Ovary (tissue), 10 donors: ENCODE measurements at places on chromosomes 11 and 22.

GRCh38 chr11:30825723-30826122 is 239.6 kb upstream of the MPPED2 start:
- DNase-seq = no peak
- H3K27me3 ChIP-seq = no peaks in the 10 kb centered on the region
- H3K36me3 ChIP-seq = no peaks in the 10 kb centered on the region
- H3K27ac ChIP-seq = no peak overlapping the region
- peaks cover 7% of the 10 kb centered on the region for H3K4me1 ChIP-seq

- no peak overlapping the region for H3K27ac ChIP-seq
- no peaks in the 10 kb centered on the region for H3K36me3 ChIP-seq
- DNase-seq = no peak
- no peaks in the 10 kb centered on the region for H3K4me1 ChIP-seq
These were observed 235.8 kb upstream of the CCDC90B start for GRCh38 chr11:83521647-83522596.

GRCh38 chr22:17980638-17981051 is 43.7 kb downstream of the MICAL3 start:
- H3K4me3 ChIP-seq = no peak overlapping the region
- H3K4me1 ChIP-seq = peaks cover 12% of the 10 kb centered on the region

DNA sequence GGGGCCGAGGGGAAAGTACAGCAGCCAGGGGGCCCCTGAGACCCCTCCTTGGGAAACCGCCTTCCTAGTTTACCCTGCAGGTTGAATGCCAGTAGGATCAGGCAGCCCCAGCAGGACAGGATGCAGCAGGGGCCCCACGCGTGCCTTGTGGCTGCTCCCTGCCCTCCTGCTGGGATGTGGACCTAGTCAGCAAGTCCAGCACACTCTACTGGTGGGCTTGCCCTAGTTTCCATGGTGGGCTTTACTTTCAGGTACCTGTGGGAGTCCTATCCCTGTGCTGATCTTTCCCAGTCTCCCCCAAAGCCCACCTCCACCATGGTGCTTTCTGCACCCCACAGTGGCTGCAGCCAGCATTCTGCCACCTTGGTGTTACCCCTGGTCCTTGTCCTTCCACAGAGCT is 22.2 kb downstream of the SHISA8 start:
- no peaks in the 10 kb centered on the region for H3K36me3 ChIP-seq
- no peaks in the 10 kb centered on the region for H3K27me3 ChIP-seq
- H3K4me3 ChIP-seq = no peak overlapping the region
- no peak for DNase-seq

DNA sequence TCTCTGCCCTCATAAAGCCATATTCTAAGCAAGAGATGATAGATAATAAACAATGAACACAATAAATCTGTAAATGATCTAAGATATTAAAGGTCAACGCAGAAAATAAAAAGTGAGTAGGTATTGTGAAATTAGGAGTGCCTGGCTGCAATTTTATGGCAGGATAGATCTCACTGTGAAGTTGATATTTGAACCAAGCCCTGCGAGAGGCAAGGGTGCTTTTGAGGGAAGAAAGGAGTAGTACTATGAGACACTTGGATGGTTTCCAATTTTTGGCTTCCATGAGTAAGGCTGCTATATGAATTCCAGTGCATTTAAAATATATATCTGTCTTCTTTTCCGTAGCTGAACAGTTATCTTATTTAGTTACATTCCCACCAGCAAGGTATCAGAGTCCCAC is 720.0 kb upstream of the CNTN5 start:
- H3K36me3 ChIP-seq = no peaks in the 10 kb centered on the region
- no peaks in the 10 kb centered on the region for H3K4me1 ChIP-seq
- DNase-seq = no peak

GRCh38 chr11:120608760-120609211 is 97.2 kb downstream of the GRIK4 start:
- H3K4me3 ChIP-seq = no peak overlapping the region
- H3K27ac ChIP-seq = no peak overlapping the region
- no peaks in the 10 kb centered on the region for H3K36me3 ChIP-seq
- no peaks in the 10 kb centered on the region for H3K27me3 ChIP-seq
- H3K4me1 ChIP-seq = peaks cover 16% of the 10 kb centered on the region
- no peak for DNase-seq

GRCh38 chr11:96136613-96137298 is 206.2 kb downstream of the MAML2 start:
- no peak overlapping the region for H3K27ac ChIP-seq
- H3K36me3 ChIP-seq = no peaks in the 10 kb centered on the region
- DNase-seq = no peak
- H3K4me3 ChIP-seq = no peak overlapping the region
- H3K4me1 ChIP-seq = peaks cover 3% of the 10 kb centered on the region
- no peaks in the 10 kb centered on the region for H3K27me3 ChIP-seq
